ENCODE measurements at places on chromosomes 5 and 9. TPM values are rescaled to one million over a fixed set of nuclear protein-coding genes. Genes with fewer than 3 reads are reported as not detected.

DNA sequence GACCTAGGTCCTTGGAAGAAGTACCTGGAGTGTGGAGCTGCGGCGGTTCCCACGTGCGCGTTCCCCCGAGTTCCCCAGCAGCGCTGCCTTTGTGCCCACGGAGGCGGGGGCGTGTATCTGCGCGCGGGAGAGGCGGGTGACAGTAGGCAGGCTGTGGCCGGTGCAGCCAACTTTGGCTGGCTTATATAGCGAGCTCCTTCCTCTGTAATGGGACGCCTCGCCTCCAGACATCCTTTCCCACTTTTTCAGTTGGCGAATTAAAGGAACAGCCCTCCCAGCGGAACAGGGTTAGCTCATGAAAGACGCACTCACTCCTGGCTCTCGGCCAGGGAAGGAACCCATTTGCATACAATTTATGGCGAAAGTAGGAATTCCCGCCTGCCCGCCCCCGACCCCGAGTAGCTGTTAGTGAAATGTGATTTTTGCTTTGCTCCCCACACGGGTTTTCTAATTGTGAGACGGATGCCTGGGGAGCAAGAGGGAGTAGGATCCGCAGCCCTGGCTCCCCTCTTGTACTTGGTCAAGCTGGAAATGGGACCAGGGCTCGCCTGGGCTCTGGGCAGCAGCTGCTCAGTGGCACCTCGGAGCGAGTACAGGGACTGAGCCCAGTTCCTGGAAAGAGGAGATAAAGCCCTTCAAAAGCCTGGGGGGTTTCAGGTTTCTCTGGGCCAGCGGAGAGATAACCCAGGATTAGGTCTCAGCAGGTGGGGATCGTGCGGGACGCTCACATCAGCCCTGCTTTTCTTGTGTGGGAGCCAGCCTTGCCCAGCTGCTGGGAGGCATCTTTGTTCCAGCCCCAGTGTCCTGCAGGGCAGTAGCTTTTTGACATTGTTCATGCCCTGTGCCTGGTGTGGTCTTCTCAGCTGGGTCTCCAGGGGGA lies at the start of gene TNC:
TNC (minus strand) TSS at position 159 of the 880 bp plus-strand sequence. CDS start 27,139 bp downstream, outside the sequence.
- DNase-seq: peak; percentile 94

DNA sequence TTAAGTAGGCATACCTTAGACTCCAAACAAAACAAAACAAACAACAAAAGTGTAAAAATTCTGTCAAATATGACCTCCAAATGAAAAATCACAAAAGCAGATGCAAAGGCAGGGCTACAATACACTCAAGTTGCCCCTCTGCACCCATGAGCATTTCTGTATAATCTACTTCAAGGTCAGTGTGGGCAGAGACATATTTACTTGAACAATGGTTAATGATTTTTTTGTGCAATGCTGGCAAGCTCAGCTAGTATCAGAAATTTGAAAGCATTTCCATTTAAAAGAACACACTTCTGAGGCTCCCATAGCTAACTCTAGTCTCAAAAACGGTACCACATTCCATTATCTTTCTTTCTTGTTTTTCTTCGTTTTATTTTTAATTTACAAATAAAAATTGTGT lies 57.9 kb downstream of the PLCXD3 start:
- DNase-seq: no peak

GRCh38 chr5:88092958-88093605 lies 175.6 kb downstream of the TMEM161B start:
- DNase-seq: no peak

- no peak for DNase-seq
These were observed 39.2 kb downstream of the NUP188 start for GRCh38 chr9:128986671-128987070.

DNA sequence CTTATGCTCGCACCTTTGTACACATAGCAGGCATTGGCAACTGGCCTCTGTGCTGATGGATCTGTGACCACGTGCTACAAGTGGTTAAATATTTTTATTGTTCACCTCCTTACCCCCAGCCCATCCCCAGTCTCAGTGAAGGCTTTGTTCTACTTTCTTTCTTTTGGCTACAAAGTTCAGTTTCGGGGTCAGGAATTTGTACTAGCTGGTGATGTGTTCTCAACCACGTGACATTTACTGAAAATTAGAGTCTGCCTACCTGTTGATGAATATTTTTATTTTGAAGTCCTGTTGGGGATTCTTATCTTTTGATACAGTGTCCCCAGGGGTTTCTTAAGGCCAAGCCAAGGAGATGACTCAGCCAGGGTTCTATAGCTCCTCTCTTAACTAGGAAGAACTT lies 47.8 kb downstream of the C9orf57 start:
- no peak for DNase-seq

- DNase-seq: no peak
These were observed 14.8 kb downstream of the IL9 start for GRCh38 chr5:135880801-135881200.

DNA sequence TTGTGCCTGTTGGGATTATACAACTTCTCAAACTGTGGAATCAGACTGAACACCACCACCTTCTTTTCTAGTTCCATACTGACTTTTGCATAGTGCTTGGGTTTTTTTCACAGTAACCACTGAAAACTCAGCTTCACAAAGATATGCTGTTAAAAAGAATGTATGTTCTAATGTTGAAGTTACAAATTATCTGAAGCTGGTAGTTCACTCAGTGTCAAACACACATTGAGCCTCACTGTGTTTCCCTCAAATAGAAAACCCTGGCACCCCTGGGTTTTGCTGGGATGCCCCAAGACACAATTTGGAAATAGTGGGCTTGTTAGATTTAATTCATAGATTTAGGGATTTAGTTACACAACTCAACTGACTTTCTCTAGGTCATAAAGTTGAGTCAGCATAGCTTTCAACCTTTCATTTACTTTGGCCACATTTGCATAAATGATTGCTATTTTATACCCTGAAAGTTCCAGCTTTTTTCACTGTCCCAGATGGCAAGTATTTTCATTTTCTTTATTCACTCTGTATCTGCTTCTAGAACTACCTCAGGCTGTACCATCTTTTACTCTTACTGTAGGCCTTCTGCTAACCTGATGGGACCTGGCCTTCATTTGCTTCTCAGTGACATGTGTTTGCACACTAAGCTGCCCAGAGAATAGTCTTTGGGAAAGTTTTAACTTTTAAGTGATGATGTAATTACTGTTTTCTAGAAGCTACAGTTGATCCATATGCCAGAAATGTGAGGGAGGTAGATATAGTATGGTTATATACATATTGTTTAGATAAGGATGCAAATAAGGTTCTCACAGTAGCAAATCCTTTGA lies 115.1 kb downstream of the CDC42SE2 start:
- no peak for DNase-seq

DNA sequence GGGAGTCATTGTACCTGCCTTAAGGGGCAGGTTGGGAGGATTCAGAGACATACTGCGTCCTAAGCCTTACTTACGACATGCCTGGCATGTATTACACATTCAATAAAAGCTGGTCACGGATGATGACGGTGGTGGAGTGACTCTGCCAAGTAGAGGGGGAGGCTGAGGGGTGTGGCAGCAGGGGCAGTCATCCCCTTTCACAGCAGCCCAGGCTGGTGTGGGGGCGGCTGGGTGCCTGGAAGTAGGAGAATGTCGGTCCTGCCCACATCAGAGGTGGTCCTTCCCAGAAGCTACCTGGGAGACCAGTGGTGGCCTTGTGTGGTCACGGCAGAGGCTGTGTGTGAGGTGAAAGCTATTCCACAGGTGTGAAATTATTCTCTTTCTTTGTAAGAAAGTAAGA lies 8.9 kb downstream of the ZBTB34 start:
- no peak for DNase-seq

- no peak for DNase-seq
These were observed 120.2 kb upstream of the PITX1 start for GRCh38 chr5:135154197-135154596.

- DNase-seq: no peak
These were observed 31.2 kb downstream of the LARP1 start for GRCh38 chr5:154786414-154786813.

- DNase-seq: no peak
These were observed 7.4 kb upstream of the ENTPD8 start for GRCh38 chr9:137448602-137448962.

- no peak for DNase-seq
These were observed 58.9 kb downstream of the IRF1 start for GRCh38 chr5:132431632-132432031.

GRCh38 chr9:81693671-81694378 lies 4.5 kb upstream of the TLE1 start:
- DNase-seq: peak; percentile 87

- DNase-seq: peak; percentile 79
These were observed 72.3 kb upstream of the STARD4 start for GRCh38 chr5:111584651-111585050.

- no peak for DNase-seq
These were observed 54.2 kb downstream of the KIAA1958 start for GRCh38 chr9:112540800-112541199.

The ENTPD2 gene
- not detected for total RNA-seq
